ENCODE measurements at places on chromosomes 16 and 17.

DNA sequence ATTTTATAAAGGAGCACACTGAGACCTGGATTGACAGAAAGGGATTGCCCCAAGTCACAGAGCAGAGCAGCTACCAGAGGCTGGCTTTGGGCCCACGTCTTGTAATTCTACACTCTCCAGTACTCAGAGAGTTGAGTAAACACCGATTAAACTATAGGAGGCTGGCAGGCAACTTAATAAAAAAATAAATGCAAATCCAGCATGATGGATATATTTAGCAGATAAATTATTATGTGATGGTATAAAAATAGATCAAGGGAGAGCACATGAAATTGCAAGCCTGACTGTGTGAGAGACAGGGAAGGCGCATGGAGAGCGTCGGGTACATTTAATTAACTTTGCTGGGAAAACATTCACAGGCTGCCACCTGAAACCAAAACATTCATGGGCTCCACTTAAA is 87.7 kb upstream of the CCL2 start:
- no peak for DNase-seq

GRCh38 chr16:497258-497657 is 30.3 kb upstream of the CAPN15 start:
- no peak for DNase-seq

GRCh38 chr16:86975445-86975844 is 341.7 kb downstream of the C16orf95 start:
- peak; percentile 89 for DNase-seq

DNA sequence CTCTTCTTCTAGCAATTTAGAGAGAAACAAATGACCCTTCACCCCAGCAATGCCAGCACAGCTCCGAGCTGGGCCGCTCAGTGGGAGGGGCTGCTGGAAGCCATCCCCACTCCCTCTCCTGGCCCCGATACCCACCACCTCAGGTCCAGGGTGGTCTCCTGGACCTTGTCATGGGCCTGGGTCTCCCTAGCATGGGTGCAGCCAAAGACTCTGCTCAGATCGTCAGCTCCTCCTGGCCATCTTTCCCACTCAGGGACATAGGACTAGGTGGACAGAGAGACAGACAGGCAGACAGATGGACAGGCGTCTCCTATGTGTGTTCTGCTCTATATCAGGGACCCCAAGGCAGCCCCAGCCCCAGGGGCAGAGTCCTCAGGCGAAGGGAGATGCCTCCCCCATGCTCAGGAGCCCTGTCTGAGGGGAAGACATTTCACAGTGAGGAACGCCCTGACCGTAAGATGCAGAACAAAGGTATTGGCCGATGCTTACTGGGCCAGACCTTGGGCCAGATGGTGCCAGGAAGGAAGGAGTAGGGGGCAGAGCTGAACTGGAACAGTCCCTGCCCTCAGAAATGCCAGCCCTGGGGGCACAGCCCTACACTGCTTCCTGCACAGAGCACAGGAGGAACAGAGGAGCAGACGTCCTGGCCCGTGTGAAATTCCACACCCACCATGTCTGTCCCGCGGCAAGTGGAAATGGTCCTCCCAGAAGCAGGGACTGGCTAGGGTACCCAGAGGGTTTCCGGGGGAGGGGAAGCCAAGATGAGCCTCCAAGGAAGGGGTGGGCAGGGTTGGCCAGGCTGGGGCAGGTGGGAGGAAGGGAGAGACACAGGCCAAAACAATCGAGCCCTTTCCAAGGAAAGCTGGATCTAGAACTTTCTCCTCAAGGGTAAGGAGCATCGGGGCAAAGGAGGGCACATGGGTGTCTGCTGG is 13.0 kb downstream of the PITPNM3 start:
- no peak for DNase-seq

GRCh38 chr17:30780343-30780742 is 44.1 kb downstream of the CRLF3 start:
- DNase-seq = no peak

GRCh38 chr16:615122-615521 is 15.7 kb upstream of the WFIKKN1 start:
- no peak for DNase-seq

Measured in AG04450 (cell line).